ENCODE measurements at places on chromosomes 13 and 19. TPM values are rescaled to one million over a fixed set of nuclear protein-coding genes. Genes with fewer than 3 reads are reported as not detected.

Gene FARP1
- 3.2 TPM for total RNA-seq

Gene GSK3A
- 29.6 TPM for total RNA-seq

Gene FBN3
- total RNA-seq = not detected

Gene ZNF285
- total RNA-seq = 0.26 TPM

Gene STXBP2
- total RNA-seq = 61.9 TPM

DNA sequence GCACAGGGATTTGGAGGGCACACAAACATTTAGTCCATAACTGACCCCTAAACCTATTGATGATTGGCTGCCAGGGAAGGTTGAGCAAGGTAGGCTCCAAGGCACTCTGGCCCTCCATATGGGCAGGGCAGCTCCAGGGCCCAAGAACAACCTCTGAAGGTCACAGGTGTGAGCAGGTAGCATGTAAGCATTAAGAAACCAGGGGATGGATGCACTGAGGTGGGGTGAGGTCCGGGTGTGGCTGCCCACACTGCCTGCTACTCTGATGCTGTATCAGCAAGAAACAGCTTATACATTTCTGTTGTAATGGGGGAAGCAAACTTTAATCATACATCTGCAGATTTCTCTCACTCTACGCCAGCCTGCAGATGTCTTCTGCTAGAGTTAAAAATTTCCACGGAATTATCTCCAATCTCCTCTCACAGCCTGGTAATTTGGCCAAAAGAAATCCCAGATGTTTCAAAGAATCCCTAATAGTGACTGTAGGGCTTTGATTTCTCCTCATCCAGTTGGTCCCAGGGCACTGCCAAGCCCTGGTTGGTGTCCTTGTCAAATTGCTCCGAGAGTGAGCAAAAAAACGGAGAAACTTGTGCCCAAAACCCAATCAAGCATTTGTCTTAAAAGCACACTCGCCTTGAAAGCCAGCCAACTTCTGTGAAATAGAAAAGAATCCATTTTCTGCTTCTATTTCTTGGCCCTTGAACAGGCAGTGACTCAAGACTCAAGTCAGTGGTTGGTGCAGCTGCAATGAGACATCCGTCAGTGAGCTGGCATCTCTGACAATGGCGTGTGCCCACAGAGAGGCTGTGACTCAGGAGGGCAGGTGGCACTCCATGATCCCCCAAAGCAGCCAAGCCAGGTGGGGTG is 72.5 kb upstream of the MRI1 start:
- no peak for DNase-seq

GRCh38 chr19:45100201-45100600 is 7.2 kb downstream of the PPP1R37 start:
- no peak for DNase-seq

DNA sequence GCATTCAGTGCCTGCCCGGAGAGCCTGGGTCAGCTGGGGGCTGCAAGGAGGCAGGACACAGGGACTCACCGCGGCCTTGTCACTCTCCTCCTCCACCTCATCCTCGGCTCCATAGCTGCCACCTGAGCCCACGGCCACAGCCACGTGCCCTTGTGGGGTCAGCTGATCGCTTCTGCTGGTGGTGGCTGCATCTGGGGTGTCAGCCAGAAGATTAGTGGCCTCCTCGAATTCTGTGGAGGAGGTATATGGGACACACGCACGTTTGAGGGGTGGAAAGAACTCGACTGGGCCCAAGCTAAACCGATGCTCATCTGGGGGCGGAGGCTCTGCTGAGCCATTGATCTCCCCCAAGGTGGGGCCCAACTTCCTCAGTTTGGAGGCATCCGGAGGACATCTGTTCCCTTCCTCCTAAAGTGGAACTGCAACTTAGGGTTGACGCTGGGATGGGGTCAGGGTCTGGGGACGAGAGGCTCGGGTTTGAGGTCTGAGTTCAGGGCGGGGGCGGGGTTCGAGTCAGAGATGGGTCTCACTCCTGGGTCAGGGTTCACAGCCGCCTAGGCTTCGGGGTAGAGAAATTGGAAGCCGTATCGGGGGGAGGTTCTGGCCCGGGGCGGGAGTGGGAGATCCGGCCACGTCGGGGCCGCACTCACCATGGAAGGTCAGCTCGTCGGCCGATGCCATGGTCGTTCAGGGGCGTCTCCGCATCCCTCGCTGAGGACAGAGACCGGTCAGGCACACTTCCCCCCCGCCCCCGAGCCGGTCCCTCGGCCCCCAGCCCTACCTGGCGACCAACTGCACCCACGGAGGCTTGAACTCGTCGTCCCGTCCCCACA is 493 bp downstream of the YIPF2 start:
- DNase-seq = no peak

DNA sequence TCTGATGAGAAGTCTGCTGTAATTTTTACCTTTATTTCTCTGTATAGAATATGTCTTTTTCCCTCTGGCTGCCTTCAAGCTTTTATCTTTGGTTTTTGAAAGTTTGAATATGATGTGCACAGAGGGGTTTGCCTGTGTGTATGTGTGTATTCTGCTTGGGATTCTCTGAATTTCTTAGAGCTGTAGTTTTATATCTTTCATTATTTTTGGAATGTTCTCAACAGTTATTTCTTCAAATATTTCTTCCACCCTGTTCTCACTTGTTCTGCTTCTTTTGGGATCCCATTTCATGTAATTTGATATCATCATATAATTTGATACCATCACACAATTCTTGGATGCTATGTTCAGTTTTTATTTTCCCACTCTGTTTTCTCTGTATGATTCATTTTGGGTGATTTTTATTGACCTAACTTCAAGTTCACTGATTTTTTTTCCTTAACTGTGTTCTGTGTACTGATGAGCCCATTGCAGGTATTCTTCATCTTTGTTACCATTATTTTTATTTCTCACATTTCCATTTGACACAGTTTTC is 7.5 kb downstream of the COG3 start:
- DNase-seq = no peak

- DNase-seq = no peak
Measured at GRCh38 chr13:29510651-29511084, 84.8 kb downstream of the SLC7A1 start.

Data from esophagus squamous epithelium (tissue), 5 donors.